HCEC 1CT (cell line): ENCODE measurements at places on chromosomes 2 and 18.

- DNase-seq: no peak
Observed at GRCh38 chr18:24616653-24617052, 156.2 kb downstream of the HRH4 start.

- no peak for DNase-seq
Observed at GRCh38 chr2:2867397-2867979, 510.1 kb downstream of the EIPR1 start.

- DNase-seq: no peak
Observed at GRCh38 chr2:186572705-186573104, 17.2 kb upstream of the ITGAV start.

GRCh38 chr2:238171575-238172187 lies 12.9 kb downstream of the ERFE start:
- DNase-seq: no peak
